ENCODE measurements at places on chromosomes 13 and 19.

GRCh38 chr13:51230477-51231105 lies 8.4 kb downstream of the FAM124A start:
- no peak for DNase-seq

GRCh38 chr19:54877471-54877870 lies 3.4 kb downstream of the FCAR start:
- DNase-seq: no peak

GRCh38 chr13:52128714-52129700 lies at the start of gene NEK5:
Gene NEK5 (minus strand): TSS chr13:52129073. CDS start chr13:52127482, 1,591 bp downstream.
- DNase-seq: no peak

- DNase-seq: no peak
These were observed 163.5 kb upstream of the SLC10A2 start for GRCh38 chr13:103229674-103230073.
